ENCODE measurements at places on chromosomes 12 and 14.

GRCh38 chr14:100313464-100314230 is 7.4 kb upstream of the SLC25A29 start:
- no peak for DNase-seq

DNA sequence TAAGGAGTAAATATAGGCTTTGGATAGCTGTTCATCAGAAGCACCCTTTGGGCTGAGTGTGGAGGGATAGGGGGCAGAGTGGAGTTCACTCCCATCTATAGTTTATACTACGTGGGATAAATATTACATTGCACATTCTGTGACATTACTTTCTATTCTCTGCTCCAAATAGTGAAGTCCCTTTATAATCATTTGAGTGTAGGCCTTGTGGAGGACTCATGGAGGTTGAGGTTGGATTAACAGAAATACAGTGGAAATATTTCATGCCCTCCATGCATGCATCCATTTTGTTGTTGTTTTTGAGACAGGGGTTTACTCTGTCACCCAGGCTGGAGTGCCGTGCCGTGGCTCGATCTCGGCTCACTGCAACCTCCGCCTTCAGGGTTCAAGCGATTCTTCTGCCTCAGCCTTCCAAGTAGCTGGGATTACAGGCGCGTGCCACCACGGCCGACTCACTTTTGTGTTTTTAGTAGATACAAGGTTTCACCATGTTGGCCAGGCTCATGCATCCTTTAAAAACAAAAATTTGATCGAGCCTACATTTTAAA is 1.4 kb downstream of the CHPT1 start:
- no peak for DNase-seq

DNA sequence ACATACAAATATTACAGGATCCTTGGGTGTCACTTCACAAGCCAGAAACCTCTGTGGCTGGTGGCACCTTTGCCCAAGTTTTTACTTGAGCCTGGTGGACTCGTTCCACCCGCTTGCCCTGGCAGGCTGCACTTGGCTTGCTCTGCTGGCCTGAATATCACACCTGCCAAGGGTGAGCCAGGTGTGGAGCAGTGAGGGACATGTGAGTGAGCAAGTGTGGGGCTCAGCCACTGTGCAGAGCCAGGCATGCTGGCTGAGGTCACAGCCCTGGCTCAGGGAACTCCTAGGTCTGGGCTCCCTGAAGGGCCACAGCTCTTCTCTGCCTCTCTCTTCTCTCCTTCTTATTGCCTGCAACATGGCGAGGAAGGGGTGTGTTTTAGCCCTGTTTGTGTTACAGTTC is 82.0 kb downstream of the SLC16A7 start:
- no peak for DNase-seq

GRCh38 chr12:77842430-77842829 is 11.7 kb downstream of the NAV3 start:
- no peak for DNase-seq

All from stimulated activated CD4-positive, alpha-beta T cell treated with anti-CD3 and anti-CD28 coated beads, TNF-alpha, amount 100 ng/mL, for 4 hours (primary cell).